Breast epithelium (tissue), 4 donors: ENCODE measurements at places on chromosomes 7 and 10. TPM values are rescaled to one million over a fixed set of nuclear protein-coding genes. Genes with fewer than 3 reads are reported as not detected.

DNA sequence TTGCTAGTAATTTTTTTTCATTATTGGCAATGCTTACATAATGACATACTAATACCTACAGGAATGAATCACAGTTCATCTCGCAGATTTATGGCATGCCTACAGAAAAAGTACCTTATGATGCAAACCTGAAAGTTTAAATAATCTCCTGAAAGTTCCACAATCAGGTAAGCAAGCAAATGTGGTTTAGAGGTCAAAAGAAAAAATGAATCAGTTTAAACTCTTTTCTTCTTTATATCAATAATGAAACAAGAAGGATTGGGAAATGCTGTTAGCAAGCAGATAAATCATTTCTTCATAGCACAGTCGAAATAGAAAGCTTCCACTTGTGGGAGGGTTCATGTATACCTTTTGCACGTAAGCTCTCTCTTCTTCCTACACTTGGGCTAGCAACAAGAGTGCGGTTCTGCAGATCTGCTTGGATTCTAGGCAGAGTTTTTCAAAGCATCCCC, 53.7 kb upstream of the MTPN start:
- no peak for DNase-seq
- H3K4me1 ChIP-seq = no peaks in the 10 kb centered on the region
- no peaks in the 10 kb centered on the region for H3K36me3 ChIP-seq
- no peak overlapping the region for H3K4me3 ChIP-seq
- no peaks in the 10 kb centered on the region for H3K27me3 ChIP-seq
- no peak overlapping the region for H3K27ac ChIP-seq

DNA sequence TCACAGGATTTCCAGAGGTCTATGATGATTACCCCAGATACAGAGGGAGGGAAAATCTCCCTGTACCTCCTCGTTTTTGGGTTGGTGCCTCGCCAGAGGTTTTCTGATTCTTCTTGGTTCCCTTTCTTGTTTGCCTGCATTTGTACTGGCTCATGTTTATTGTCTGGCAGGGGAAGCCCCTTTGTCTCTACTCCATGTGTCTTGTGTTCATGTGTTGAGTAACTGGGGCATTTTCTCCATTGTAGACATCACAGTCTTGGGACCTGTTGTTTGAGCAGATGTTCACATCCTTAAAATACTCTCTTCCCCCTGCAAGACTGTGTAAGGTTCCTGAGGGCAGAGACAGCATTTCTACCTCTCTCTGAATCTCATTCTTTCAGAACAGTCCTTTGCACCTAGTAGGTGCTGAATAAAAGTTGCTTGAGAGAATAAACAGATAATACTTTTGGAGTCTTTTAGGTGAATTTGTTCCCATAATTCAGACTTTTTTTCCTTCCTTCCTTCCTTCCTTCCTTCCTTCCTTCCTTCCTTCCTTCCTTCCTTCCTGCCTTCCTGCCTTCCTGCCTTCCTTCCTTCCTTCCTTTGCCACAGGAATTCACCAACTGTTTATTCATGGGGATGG, 25.1 kb downstream of the CDK14 start:
- no peaks in the 10 kb centered on the region for H3K36me3 ChIP-seq
- no peaks in the 10 kb centered on the region for H3K4me1 ChIP-seq
- no peak for DNase-seq
- no peak overlapping the region for H3K4me3 ChIP-seq

DNA sequence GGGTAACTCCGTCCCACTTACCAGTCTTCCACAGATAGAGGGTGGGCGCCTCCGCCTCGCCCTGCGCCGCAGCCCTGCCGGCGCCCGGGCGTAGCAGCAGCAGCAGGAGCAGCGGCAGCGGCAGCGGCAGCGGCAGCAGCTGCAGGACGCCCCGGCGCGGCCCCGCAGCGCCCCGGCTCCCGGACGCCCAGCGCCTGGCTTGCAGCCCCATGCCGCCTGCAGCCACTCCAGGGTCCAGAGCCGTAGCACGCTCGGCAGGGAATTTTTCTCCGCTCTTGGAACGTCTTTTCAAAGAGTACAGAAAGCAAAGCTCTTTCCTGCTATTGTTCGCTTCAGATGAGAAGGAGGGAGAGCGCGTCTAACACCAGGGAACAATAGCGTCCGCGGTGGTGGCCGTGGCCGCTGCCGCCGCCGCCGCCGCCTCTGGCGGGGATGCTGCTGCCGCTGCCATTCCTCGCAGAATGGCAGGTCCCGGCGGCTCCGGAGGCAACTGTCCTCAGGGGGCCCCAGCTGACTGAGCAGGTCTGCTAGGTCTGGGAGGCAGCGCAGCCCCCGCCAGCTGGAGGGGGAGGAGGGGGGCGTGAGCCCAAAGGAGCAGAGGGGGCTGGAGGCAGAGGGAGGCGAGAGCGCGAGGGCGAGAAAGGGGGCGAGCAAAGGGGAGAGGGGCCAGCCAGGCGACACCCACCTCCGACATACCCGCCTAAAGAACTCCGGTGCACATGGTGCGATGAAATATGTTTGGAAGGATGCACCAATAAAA, at the start of gene THSD7A:
Gene THSD7A, minus strand, starts transcription at position 463 of the 760 bp plus-strand sequence. Its CDS starts 252 bp downstream, at position 211.
- H3K27ac ChIP-seq = peak within 1 kb of the TSS; percentile 45
- peaks cover 3% of the 10 kb centered on the region for H3K4me1 ChIP-seq
- peak within 1 kb of the TSS; percentile 48 for H3K4me3 ChIP-seq
- no peaks in the 10 kb centered on the region for H3K36me3 ChIP-seq
- H3K27me3 ChIP-seq = peaks cover 13% of the 10 kb centered on the region

DNA sequence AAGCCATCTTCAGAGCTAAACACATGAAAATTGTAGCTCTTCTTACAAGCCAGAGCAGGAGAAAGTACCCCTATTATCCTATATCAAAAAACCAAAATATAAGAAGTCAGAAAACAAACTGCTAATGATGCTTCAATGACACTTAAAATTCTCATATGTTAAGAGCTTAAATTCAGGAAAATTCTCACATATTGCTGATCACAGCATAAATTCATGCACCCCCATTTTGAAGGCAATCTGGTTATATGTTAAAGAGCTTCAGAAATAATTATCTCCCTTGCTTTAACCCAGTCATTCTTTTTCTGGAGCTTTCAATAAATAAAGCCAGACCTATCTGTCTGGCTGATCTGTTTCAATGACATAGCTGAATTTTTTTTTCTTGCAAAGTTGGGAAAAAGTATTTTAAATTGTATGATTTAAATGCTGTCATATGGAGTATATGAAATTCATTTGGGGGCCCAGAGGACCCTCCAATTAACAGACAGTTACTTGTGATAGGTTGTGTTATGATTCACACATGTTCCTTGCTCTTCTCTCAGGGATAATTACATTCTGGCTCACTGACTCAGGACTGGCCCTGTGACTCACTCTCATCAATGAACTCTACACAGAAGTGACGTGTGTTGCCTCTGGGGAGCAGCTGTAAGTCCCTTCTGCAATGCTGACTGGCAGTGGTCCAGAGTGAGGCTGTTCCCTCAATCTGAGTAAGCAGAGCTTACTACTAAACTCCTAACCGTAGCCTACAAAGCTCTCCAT, 85.2 kb downstream of the HGF start:
- H3K27me3 ChIP-seq = no peaks in the 10 kb centered on the region
- H3K4me3 ChIP-seq = no peak overlapping the region
- no peak overlapping the region for H3K27ac ChIP-seq
- no peaks in the 10 kb centered on the region for H3K36me3 ChIP-seq

- H3K27me3 ChIP-seq = no peaks in the 10 kb centered on the region
- H3K4me3 ChIP-seq = no peak overlapping the region
- H3K4me1 ChIP-seq = no peaks in the 10 kb centered on the region
- no peaks in the 10 kb centered on the region for H3K36me3 ChIP-seq
- no peak for DNase-seq
These were observed 378.6 kb upstream of the PRKCQ start for GRCh38 chr10:6958711-6959110.

DNA sequence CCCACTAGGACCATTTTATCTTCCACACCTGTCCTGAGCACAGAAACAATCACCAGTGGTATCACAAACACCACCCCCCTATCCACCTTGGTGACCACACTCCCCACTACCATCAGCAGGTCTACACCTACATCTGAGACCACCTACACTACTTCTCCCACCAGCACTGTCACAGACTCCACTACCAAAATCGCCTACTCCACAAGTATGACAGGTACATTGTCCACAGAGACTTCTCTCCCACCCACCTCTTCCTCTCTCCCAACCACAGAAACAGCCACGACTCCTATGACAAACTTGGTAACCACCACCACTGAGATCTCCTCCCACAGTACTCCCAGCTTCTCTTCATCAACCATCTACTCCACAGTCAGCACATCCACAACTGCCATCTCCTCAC, 3.3 kb downstream of the MUC3A start:
- no peak overlapping the region for H3K27ac ChIP-seq
- no peaks in the 10 kb centered on the region for H3K4me1 ChIP-seq
- H3K27me3 ChIP-seq = peaks cover 23% of the 10 kb centered on the region
- no peak overlapping the region for H3K4me3 ChIP-seq

GRCh38 chr7:77501192-77501515, 35.9 kb upstream of the PTPN12 start:
- H3K27ac ChIP-seq = no peak overlapping the region
- no peak overlapping the region for H3K4me3 ChIP-seq
- no peaks in the 10 kb centered on the region for H3K36me3 ChIP-seq
- H3K4me1 ChIP-seq = no peaks in the 10 kb centered on the region
- H3K27me3 ChIP-seq = no peaks in the 10 kb centered on the region

DNA sequence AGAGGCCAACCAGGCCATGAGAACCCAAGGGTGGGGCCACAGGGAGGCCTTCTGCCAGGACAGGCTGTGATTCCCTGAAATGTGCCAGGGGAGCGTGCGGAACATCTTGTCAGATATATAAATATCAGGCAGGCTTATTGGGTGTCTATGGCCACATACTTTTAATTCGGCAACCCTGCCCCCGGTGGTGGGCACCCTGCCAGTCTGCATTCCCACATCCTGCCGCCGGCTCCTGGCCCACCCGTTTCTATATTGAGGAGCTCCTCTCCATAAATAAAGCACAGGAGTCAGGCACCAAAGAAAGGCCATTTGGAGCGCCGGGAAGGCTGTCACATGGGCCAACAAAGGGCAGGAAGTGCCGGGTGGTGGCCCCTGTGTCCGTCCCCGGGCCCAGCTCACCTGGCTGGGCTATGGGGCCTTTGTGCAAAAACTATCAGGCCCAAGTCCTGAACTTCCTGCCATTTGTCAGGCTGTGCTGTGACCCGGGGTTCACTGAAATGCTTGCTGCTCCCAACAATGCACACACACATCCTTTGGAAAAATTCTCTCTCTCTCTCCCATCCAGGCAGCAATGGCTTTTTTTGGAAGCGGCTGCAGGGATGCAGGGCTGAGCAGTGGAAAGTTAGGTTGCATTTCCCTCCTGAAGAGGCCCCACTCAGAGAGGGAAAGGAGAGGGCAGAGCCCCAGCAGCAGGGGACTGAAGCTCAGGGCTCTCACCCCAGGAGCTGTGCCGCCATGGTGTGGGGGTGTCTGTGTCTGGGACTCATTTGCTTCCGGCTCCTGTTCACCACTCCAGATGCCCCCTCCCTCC, 25.0 kb upstream of the PODXL start:
- no peak overlapping the region for H3K27ac ChIP-seq
- no peak overlapping the region for H3K4me3 ChIP-seq
- peak; percentile 21 for DNase-seq
- no peaks in the 10 kb centered on the region for H3K27me3 ChIP-seq
- no peaks in the 10 kb centered on the region for H3K36me3 ChIP-seq

DNA sequence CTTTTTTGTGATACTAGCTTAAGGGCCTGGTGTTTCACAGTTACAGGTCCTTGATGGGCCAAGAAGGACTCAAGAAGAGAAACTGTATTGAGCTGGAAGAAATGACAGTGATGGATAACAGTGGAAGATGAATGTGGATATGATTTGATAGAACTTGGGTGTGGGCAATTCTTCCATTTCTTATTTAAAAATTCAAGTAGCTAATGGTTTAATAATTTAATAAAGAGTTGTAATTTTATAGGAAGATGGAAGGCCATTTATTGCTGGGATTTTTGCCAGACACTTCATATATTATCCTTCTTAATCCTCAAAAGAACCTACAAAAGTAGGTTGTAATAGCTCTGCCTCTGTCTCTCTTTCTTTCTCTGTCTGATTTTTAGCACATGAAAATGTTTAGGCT, 21.3 kb upstream of the AKR1B1 start:
- no peaks in the 10 kb centered on the region for H3K27me3 ChIP-seq
- no peak overlapping the region for H3K27ac ChIP-seq
- DNase-seq = no peak

DNA sequence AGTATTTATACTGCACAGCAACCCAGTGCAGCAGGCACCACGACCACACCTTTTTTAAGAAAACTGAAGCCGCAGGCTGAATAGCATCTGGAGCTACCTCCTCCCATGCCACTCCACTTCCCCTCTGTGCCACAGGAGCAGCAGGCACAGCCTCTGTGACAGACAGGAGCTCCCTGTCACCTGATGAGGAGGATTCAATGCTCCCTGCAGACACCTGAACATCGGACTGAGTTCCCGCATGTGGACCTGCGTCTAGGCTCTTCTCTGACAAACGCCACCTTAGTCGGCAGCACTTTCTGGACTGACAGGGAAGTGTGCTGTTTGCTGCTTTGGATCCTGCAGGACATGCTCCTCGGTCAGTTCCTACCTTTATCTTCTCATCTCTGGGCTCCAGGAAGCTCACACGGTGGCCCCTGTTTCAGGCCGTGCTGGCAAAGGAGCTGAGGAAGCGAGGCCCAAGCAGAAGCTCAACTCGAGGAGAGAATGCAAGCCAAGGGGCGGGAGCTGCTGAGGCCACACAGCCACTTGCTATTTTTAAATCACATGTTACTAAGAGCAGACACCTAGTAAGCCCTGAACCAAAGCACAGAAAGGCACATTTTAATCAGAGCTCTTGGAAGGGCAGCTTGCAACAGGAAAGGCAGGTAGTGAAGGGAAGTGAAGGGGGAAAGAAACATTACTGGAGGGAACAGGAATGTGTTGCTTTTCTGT, 56.6 kb downstream of the VOPP1 start:
- no peaks in the 10 kb centered on the region for H3K36me3 ChIP-seq
- DNase-seq = no peak
- H3K27me3 ChIP-seq = no peaks in the 10 kb centered on the region
- no peak overlapping the region for H3K4me3 ChIP-seq
- H3K27ac ChIP-seq = no peak overlapping the region

GRCh38 chr10:95291365-95292039, 699 bp upstream of the PDLIM1 start:
- H3K27me3 ChIP-seq = no peaks in the 10 kb centered on the region
- no peaks in the 10 kb centered on the region for H3K36me3 ChIP-seq
- no peak for DNase-seq
- peak overlapping the region; percentile 96 for H3K4me3 ChIP-seq
- peaks cover 8% of the 10 kb centered on the region for H3K4me1 ChIP-seq
- H3K27ac ChIP-seq = peak overlapping the region; percentile 92

The CALML3 gene
- total RNA-seq = not detected

The GPR26 gene
- not detected for total RNA-seq

The GOLGA7B gene
- 3.2 TPM for total RNA-seq

The GPRIN2 gene
- total RNA-seq = 5.9 TPM

The PRPS1L1 gene
- total RNA-seq = not detected

The GATA3 gene
- total RNA-seq = 28.2 TPM

The PDE6C gene
- not detected for total RNA-seq

The CAMK1D gene
- 17.3 TPM for total RNA-seq

The NACAD gene
- 3.2 TPM for total RNA-seq

The EPO gene
- total RNA-seq = not detected

The MINDY3 gene
- total RNA-seq = 34.8 TPM

The CCNY gene
- total RNA-seq = 28.7 TPM
